ENCODE measurements at places on chromosomes 2 and 18.
A peak's percentile ranks its signal among the peaks of the same experiment; 100 is the strongest.

GRCh38 chr18:53799134-53799533 lies 425.3 kb downstream of the MBD2 start:
- peak; percentile 65 for DNase-seq

DNA sequence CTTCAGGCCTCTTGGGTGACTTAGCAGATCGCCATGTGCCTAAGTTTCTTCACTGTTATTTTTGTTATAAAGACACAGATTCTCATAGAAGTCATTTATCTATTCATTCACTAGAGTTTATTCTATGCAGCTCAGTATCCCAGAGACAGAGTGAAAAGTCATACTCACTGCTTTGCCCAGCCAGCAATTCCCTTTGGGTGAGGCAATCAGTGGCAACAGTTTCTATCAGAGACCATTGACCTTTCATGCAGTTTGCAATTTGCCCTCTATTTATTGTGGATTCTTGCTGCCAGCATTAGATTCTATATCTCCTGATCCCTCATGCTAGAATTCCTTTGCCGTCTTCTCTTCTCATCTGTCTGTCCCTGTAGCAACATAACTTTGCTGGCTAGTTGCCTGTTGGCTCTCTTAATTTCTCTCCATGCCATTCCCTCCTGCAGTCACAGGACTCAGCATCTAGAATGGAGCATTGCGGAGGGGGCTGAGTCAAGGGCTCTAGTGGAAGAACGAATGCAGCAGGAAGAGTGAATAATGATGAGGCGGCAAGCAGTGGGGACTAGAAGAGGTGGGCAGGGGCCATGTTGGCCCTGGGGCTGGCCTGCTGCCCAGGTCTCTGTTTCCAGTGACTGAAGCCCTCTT lies 12.2 kb downstream of the SLC9A4 start:
- no peak for DNase-seq

GRCh38 chr2:178263159-178263860 lies 69.0 kb downstream of the OSBPL6 start:
- no peak for DNase-seq

- DNase-seq: no peak
These were observed 304.6 kb upstream of the CXCR4 start for GRCh38 chr2:136422512-136422911.

- no peak for DNase-seq
These were observed 63.6 kb downstream of the SLC35F5 start for GRCh38 chr2:113692698-113693428.

DNA sequence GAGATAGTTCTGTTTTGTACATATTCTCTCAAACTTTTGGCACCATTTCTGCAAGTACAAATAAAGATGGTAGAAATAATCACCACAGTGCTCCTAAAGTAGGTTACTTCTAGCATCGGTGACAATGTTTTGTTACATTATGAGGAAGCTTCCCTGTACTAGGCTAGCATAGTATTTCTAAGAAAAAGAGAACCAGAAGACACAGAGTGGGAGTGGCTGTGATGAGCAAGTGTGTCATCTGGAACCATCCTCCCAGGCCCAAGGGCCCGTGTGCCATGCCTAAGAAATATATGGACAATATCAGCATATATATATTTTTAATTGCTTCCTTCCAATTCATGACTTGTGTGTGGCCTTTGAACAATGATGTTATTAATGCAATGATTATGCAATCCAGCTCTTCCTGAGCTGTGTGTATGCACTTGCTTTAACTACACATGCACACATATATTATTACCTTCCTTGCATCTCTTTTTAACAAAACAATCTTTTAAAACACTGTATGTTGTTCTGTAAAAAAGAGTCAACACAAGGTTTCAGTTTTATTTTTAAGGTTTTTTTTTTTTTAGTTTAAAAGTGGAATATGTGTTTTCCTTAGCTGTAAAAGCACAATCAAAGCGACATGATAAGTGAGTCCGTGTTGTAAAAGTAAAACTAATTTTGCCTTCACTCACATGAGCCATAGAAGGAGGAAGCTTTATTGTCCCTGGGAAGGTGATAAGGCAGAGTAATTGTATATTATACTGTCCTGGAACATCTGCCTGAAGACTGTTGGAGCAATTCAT lies 303.9 kb downstream of the ZNF407 start:
- no peak for DNase-seq

DNA sequence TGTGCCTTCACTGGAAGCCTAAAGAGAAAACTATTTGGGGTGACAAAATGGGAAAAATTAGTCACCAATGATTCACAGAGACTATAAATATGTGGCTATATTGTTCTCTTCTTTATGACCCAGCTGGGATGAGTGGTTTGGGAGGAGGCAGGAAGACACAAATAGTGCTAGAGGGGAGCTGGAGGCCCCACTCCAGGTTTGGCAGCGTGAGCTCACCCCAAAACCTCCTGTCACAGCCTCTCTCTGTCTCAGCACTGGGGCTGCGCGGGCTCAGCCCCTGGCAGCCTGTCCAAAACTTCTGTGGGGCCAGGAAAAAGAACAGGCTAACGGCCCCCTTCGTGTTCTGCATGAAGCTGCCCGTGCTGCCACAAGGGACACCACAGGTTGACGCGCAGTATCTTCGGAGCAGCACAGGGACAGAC lies 73.2 kb upstream of the LCLAT1 start:
- peak; percentile 66 for DNase-seq

- no peak for DNase-seq
These were observed 384.7 kb upstream of the ACVR2A start for GRCh38 chr2:147460155-147460554.

GRCh38 chr2:109613081-109613921 lies 465 bp downstream of the SEPTIN10 start:
- DNase-seq: peak; percentile 69

DNA sequence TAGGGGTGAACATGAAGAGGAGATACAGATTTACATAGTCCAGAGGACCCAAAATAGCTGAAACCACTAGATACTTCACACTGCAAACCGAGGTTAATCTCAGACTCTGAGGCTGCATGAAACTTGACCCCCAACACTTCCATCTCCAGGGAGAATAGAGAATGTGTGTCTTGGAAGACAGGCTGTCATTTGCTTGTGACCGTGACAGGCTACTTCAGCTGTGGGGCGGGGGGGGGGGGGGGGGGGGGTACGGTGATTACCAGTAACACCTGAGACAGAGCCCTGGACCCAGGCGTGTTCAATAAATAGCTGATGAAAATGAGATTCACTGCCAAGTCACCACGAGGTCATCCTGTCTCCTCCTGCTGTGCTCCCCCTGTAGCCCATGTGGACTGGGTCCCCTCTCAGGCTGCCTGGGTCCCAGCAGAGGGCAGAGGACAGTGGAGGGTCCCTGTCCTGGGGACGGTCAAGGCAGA lies 5.7 kb upstream of the KLHL29 start:
- DNase-seq: no peak

GRCh38 chr2:209771474-209772289 lies at the start of gene UNC80:
UNC80 (plus strand) TSS chr2:209771832; CDS start chr2:209772073, 241 bp downstream.
- peak; percentile 73 for DNase-seq

GRCh38 chr2:173205375-173205774 lies 129.7 kb downstream of the MAP3K20 start:
- peak; percentile 52 for DNase-seq

DNA sequence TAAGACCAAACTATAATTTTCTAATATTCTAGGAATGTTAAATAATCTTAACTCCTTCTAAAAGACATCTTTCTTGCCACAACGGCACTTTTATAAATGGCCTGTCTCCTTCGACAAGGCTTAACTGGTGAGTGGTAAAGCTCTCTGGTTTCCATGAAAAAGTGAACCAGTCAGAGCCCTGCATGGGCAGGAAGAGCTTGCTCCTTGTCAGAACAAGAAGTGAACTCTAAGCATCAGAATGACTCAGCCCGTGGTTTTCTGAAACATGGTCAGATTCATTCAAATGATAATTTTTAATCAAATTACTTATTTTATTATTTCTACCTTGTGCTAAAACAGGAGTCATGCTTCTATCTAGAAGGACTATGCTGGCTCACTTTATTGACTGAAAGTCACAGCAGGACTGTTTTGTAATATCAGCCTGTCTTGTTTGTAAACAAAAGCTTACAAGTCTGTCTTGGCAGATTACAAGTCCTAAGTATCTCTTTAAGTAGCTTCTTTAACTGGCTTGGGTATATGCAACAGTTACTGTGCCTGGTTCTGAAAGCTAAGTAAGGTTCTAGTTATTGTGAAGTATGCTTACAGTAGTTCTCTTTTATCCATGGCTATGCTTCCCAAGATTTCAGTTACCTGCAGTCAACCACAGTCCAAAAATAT lies 245.4 kb downstream of the NAPG start:
- peak; percentile 14 for DNase-seq

GRCh38 chr2:59684116-59684770 lies 869.2 kb downstream of the BCL11A start:
- DNase-seq: no peak

- no peak for DNase-seq
These were observed 50.1 kb downstream of the ST3GAL5 start for GRCh38 chr2:85838641-85839040.

- DNase-seq: no peak
These were observed 188.2 kb upstream of the APCDD1 start for GRCh38 chr18:10266334-10266590.

GRCh38 chr2:35168351-35168750 lies 1187.2 kb upstream of the CRIM1 start:
- DNase-seq: no peak

GRCh38 chr2:39491653-39492052 lies 54.6 kb upstream of the MAP4K3 start:
- no peak for DNase-seq

- DNase-seq: no peak
These were observed 931.7 kb upstream of the CELF4 start for GRCh38 chr18:38497266-38497665.

DNA sequence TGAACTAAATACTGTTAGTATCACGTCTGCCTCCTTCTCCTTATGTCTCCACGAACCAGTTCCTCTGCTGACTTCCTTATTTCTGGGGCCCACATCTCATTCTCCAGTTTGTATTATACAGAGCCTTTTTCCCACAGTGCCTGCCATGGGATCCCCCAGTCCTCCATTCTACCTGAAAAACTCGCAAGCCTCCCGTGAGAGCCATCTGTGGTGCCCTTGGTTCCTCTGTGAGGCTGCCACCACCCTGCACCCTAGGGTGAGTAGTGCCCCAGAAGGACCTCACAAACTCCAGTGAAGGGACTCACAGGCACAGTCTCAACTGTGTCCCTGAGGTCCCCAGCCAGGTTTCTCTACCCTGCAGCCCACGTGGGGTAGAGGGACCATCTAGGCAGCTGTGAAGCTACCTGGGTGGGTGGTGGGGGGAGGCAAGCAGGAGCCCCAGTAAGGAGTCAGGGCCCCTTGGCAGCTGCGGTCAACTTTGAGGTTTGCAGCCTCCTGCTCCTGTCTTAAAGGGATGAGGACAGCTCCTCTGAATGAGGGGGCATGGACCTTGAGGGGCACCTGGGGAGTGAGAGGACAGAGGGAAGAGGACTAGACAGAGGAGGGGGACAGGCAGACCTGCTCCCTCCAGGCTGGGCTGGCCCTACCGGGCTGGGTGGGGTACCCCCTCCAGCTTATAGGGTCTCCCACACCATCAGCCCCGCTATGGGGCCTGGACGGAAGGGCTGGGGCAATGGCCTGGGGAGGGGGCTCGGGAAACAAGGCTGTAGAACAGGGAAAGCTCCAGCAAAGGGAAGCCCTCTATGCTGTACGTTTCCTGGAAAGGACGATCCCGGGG lies 1.0 kb downstream of the PSTPIP2 start:
- DNase-seq: no peak

GRCh38 chr18:78605255-78605654 lies 374.4 kb upstream of the SALL3 start:
- no peak for DNase-seq

DNA sequence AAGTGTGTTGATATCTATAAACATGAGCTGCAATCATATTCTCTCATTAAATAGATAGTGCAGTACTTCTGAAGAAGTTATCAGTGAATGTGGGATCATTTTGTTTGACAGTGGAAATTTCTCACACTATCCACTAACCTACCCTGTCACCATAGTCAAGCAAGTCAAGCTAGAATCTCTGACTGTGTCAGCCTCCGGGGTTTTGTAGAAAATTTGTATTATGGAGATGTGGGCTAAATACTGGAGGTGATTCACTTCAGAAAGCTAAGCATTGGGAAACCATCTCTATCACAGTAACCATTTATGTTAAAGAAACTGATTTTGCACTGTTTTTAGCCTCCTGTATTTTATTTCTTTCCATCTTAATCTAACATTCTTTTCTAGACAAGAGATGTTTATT lies 126.6 kb upstream of the CREB1 start:
- DNase-seq: no peak

DNA sequence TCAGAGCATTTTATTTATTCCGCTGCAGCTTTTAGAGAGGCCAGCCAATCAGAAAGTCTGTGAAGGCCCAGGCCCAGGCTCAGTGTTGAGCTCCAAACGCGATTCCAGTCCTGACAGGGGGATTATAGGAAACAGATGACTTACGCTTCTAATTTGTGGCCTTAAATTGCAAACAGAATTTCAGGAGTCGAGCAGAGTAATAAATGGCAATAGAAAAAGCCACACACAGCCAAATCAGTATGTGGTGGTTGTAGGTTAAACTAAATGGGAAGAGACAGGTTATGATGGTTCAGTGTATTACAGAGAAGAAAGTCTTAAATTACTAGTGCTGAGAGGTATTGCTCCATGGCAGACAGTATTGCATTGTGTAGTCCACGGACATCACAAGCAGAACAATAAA lies 131.0 kb upstream of the ZEB2 start:
- no peak for DNase-seq

DNA sequence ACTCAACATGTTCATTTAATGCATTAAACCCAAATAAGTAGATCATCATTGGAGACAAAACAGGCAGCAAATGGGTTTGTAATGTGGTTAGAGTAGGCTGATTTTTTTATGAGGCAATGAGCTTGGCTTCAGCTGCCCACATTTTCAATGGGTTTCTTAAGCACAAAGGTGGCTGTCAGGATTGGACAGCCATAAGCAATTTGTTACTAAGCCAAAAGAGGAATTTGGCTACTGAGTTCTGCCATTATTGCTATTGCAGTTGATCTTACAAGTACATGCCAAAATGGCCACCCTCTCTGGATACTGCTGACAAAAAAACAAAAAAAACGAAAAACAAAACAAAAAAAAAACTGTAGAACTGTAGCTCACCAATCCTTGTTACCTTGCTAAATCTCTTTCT lies 1348.0 kb upstream of the PIK3C3 start:
- no peak for DNase-seq

- DNase-seq: peak; percentile 24
These were observed 854 bp downstream of the GPR155 start for GRCh38 chr2:174485788-174486562.

- DNase-seq: no peak
These were observed 38.0 kb upstream of the GPAT2 start for GRCh38 chr2:96072746-96073145.
